ENCODE measurements at places on chromosomes 6 and 20.

GRCh38 chr6:16543521-16543920 lies 217.7 kb downstream of the ATXN1 start:
- peak; percentile 58 for DNase-seq

- DNase-seq, result peak; percentile 86
Measured at GRCh38 chr6:146357578-146358430, 185.8 kb upstream of the RAB32 start.

GRCh38 chr6:108321253-108321747 lies 26.4 kb downstream of the AFG1L start:
- peak; percentile 2 for DNase-seq

DNA sequence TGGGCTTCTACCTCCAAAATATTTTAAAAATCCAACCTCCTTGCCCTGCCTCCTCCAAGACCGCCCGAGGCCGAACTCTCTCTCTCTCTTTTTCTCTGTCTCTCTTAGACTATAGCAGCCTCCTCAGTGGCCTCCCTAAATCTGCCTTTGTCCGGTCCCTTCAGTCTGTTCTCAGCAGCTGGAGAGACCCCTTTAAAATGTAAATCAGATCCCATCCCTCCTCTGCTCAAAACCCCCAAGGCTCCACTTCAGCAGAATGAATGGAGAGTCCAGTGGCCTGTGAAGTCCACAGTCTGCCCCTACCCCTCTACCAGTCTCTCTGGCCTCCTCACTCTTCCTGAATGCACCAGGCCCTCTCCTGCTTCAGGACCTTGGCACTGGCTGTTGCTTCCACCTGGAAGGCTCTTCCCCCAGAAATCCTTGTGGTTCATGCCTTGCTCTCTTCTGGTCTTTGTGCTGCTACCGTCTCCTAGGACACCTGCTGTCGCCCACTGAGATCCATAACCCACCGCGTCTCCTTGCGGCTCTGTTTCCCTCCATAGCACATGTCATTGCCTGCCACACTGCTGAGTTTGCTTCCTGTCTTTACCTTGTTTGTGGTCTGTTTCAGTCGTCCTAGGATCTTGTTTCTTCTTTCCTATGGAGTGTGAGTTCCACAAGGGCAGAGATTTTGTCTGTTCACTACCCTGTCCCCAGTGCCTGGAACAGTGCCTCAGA lies 6.0 kb downstream of the MLN start:
- no peak for DNase-seq

GRCh38 chr20:63552481-63553249 lies 1.3 kb upstream of the FNDC11 start:
- DNase-seq, result peak; percentile 30

DNA sequence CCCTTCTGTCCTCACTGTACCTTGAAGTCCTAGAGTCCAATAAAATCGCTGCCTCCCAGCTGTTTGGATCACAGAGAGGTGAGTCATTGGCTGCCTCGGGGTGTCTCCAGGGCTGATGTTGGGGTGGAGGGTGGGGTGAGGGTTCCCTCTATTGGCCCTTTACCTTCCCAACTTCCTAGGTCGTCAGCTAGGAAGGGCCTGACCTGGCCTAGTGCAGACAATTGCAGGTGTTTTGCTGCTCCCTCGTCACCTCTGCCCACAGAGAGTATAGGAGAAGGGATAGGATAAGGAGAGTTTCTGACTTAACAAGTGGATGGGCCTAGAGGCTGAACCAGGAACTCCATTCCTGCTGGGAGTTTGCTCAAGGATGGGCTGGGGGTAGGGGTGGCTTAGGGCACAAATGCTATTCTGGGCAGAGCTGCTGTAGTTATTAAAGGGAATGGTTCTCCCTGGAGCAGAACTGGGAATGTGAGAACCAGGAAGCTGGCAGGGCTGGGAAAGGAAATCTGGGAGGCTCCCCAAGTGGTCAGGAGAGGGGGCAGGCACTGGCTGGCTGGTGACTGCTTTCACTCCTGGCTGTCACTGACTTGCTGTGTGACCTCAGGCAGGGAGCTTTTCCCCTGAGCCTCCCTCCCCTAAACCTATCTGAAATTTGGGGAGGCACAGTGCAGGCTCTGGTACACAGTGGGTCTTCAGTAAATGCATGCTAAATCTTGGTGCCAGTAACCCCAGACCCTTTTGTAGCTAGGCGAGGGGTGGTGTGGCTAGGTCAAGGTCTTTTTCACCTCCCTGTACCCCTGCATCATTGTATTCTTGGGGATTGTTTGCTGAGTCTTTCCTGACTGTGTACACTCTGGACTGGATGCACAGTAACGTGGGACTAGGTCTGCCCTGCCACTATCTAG lies 1.5 kb downstream of the TP53INP2 start:
- DNase-seq, result peak; percentile 65

GRCh38 chr6:112717856-112718255 lies 370.7 kb downstream of the RFPL4B start:
- peak; percentile 24 for DNase-seq

DNA sequence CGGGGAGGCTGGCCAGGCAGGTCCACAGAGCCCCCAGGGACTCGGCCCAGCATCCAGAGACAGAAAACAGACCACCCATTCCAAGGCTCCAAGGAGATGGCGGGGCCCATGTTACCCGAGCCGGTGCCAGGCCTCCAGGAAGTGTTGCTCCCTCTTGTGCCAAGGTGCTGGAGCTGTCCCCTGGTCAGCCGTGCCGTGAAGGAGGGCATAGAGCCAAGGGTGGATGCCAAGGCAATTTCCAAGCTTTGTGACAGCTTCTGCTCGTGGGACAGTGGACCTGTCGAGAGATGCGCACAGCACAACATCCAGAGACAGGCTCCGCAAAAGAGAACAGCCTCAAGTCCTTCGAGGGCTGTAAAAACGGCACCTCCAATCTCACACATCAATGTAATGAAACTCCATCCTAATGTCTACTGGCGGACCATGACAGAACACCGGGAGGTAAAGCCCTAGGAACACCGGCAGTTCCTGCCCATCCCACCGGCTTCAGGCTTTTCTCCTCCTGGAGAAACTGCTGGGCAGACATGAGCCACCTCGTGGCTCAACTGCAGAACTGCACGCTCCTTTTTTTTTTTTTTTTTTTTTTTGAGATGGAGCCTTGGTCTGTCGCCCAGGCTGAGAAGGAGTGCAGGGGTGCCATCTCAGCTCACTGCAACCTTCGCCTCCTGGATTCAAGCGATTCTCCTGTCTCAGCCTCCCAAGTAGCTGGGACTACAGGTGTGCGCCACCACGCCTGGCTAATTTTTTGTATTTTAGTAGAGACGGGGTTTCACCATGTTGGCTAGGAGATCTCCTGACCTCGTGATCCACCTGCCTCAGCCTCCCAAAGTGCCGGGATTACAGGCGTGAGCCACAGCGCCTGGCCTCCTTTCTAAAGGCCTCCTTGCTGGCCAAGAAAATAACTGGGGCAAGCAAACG lies 30.9 kb upstream of the AVP start:
- DNase-seq, result peak; percentile 67

- peak; percentile 6 for DNase-seq
Measured at GRCh38 chr20:14951105-14951504, 613.7 kb upstream of the FLRT3 start.

DNA sequence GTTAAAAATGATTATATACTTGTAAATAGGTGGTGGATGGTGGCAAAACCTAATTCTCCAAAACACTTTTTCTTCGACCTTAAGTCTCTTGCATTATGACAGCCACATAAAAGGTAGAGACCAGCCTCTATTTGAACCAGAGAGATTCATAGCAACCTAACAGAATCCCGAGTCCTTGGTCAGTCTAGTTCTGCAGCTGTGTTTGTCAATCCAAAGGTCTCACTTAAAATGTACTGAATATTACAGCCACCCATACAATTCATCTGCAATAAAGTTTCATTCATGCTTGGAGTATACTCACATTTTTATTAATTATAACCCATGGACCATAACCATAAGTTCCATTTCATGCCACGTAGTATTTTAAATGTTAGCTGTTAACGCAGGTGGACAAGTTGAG lies 87.2 kb downstream of the EPM2A start:
- no peak for DNase-seq

GRCh38 chr6:169824021-169824420 lies 72.6 kb downstream of the ERMARD start:
- no peak for DNase-seq

DNA sequence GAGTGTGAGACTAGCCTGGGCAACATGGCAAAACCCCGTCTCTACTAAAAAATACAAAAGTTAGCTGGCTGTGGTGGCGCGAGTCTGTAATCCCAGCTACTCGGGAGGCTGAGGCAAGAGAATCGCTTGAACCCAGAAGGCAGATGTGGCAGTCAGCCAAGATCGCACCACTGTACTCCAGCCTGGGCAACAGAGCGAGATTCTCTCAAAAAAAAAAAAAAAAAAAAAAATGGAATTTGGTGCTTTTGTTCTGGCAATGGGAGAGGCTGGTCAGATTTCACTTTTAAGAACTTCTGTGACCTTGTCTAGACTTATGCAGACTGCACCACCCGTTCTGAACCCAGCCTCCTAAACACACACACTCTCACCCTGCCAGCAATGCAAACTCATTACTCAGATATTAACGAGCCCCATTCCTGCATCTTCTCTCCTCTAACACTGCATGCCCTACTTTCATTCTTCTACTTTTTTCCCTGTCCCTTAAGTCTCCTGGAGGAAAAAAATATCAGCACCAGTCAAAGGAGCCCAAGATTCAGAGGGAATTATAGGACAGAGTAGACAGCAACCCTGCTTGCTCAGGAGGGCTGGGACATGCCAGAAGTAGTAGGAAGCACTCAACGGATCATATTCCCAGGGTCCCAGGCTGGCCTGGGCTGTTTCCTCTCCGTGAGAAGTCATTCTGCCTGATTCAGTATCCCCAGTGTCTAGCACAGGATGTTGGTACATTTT lies 4.4 kb downstream of the MOCS1 start:
- peak; percentile 83 for DNase-seq

- peak; percentile 92 for DNase-seq
Measured at GRCh38 chr6:31652925-31653724, 664 bp upstream of the BAG6 start.

DNA sequence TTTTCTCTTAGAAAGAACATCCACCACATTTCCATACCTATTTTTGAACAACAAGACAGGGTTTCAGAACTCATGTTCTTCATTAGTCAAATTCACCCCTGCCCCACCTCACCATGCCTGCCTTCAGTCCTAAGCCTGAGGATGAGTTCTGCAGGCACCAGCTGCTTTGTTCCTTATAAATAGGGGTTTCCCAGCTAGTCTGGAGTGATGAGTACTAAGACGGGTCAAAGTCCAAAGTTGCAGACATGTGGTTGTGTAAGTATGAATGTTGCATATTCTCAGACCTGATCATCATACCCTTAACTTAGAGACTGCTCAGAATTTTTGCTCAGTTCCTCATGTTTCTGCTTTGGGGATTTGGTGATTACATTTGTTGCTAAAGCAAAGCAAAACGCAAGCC lies 257.7 kb upstream of the CDYL start:
- DNase-seq, result peak; percentile 63

GRCh38 chr20:53613748-53614147 lies 20.1 kb upstream of the ZNF217 start:
- peak; percentile 58 for DNase-seq

GRCh38 chr6:13355999-13356785 lies 27.9 kb upstream of the TBC1D7 start:
- peak; percentile 42 for DNase-seq

- DNase-seq, result no peak
Measured at GRCh38 chr6:136793363-136793762, 1.1 kb upstream of the MAP3K5 start.

- no peak for DNase-seq
Measured at GRCh38 chr20:49671433-49671832, 42.2 kb downstream of the B4GALT5 start.

- no peak for DNase-seq
Measured at GRCh38 chr6:137919837-137920730, 53.0 kb downstream of the TNFAIP3 start.

DNA sequence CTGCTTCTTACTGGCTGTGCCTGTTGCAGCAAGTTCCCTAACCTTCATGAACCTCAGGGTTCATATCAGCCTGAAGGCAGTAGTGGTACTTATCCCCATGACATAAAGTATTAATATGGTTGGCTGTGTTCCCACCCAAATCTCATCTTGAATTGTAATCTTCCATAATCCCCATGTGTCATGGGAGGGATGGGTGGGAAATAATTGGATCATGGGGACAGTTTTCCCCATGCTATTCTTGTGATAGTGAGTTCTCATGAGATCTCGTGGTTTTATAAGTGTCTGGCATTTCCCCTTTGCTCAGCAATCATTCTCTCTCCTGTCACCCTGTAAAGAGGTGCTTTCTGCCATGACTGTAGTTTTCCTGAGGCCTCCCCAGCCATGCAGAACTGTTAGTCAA lies 61.8 kb downstream of the FAM229B start:
- no peak for DNase-seq

DNA sequence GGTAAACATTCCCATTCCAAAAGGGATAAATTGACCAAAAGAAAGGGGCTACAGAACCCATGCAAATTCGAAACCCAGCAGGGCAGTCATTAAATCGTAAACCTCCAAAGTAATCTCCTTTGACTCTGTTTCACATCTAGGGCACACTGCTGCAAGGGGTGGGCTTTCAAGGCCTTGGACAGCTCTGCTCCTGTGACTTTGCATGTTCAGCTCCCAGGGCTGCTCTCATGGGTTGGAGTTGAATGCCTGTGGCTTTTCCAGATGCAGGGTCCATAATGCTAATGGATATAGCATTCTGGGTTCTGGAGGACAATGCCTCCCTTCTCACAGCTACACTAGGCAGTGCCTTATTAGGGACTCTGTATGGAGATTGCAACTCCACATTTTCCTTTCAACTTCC lies 211.9 kb upstream of the MANEA start:
- DNase-seq, result no peak

- peak; percentile 51 for DNase-seq
Measured at GRCh38 chr20:15674253-15675060, 898.8 kb downstream of the KIF16B start.

DNA sequence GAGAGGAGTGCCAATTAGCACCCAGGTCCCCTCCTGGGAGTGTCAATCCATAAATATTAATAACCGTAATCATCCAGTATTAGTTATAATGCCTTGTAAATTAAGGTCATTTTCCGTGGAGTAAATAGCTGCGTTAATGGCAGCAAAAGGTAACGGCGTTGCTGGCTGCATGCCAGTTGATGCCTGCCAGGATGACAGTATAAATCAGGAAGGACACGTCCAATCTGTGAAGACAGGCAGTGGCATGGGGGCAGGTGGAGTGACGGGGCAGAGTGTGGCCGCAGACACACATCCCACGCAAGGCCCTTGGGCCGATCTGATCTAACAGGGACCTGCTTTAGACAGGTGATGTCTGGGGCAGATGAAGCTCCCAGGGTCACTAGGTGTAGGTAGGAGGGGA lies 49.1 kb downstream of the KCNB1 start:
- DNase-seq, result no peak

- no peak for DNase-seq
Measured at GRCh38 chr6:66369407-66369806, 662.4 kb upstream of the EYS start.

GRCh38 chr6:118203545-118203944 lies 296.5 kb downstream of the SLC35F1 start:
- DNase-seq, result no peak

DNA sequence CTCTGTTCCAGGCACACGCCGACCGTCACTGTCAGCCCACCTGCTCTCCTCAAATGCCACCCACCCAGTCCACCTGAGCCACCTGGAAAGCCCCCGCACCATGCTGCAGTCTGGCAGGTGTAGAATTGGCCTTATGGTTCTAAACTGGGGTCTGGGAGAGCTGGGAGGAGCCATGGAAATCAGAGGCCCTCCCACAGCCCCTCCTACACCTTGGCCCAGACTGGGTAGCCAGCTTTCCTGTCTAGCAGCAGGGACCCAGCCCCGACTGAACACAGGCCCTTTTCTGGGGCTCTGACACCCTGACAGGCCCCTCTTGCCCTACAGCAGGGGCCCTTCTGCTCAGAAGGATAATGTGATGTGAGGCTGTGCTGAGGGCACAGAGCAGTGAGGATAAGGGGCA lies 31.1 kb downstream of the LRFN2 start:
- DNase-seq, result no peak

Data from EH (cell line).